Urothelium cell line (cell line): ENCODE measurements at places on chromosomes 7 and 10.

DNA sequence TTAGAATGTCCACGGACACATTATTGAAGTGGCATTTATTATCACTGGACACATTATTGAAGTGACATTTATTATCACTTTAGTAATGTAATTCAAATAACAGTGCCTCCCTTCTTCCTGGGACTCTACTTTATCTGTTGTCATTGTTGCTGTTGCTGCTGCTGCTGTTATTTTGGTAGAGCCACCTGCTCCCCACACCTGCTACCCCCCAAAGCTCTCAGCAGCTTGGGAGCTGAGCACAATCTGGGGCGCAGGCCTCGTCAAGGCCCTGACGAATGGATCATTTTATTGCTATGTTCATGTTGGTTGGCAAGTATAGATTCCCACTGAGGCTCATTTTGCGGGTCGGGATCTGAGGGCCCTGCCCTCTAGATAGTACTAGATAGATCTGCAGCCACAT is 24.8 kb downstream of the FIGNL1 start:
- DNase-seq = no peak

- no peak for DNase-seq
These were observed 92.2 kb downstream of the C10orf105 start for GRCh38 chr10:71627230-71627939.

GRCh38 chr10:68231106-68231816 is 652 bp downstream of the ATOH7 start:
- peak; percentile 99 for DNase-seq

DNA sequence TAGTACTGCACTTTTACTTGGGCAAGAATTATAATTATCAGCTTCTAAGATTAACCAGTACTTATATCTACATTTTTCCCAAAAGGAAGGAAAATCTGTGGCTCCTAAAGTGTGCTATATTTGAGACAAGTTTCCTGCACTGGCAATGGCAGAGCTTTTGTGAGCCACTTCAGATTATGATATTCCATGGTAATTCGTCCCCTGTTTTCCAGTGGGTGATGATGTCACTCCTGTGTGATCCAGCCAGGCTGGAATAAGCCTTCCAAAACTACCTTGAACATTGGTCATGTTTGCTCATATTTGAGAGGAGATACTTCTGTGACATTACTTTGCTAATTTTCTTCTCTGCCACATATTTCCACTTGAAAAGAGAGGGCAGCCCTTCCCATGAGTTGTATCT is 302.1 kb downstream of the MDFIC start:
- no peak for DNase-seq

DNA sequence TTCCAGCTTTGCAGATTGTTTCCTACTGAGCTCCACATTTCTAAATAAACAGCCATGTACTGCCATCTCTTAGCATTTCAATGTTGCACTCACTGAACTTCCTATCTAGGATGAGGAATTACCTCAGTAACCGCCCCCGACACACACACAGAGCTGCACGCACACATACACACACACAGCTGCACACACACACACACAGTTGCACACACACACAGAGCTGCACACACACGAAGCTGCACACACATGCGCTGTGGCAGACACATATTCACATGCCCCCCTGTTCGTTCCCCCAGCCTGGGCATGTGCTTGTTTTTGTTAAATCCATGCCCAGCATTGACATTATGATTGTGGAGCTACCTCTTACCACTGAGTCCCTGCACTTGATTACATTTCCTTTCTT is 39.6 kb upstream of the CNPY1 start:
- DNase-seq = no peak

GRCh38 chr10:75400771-75401568 is 594 bp downstream of the ZNF503 start:
- no peak for DNase-seq

- no peak for DNase-seq
These were observed 68.1 kb downstream of the PDGFA start for GRCh38 chr7:451255-452225.

DNA sequence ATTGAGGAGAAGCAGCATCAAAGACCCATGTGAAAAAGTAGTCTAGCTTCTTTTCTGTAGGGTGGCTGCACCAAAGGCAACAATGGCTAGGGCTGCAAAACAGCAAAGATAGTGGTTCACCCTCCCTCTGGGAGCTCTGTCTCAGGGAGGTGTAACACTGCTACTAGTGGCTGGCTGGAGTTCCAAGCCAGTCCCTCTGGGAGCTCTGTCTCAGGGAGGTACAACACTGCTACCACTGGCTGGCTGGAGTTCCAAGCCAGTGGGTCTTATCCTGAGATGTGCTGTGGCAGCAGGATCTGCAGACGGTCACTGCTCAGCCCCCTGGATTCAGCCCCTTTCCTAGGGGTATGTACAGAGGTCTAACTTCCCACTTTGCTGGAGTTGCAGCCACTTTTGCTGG is 37.9 kb upstream of the TMEM140 start:
- DNase-seq = no peak

GRCh38 chr7:88218836-88219605 is 817 bp downstream of the SRI start:
- DNase-seq = peak; percentile 80

- DNase-seq = no peak
These were observed 50.4 kb upstream of the ODAD2 start for GRCh38 chr10:28049286-28049685.

DNA sequence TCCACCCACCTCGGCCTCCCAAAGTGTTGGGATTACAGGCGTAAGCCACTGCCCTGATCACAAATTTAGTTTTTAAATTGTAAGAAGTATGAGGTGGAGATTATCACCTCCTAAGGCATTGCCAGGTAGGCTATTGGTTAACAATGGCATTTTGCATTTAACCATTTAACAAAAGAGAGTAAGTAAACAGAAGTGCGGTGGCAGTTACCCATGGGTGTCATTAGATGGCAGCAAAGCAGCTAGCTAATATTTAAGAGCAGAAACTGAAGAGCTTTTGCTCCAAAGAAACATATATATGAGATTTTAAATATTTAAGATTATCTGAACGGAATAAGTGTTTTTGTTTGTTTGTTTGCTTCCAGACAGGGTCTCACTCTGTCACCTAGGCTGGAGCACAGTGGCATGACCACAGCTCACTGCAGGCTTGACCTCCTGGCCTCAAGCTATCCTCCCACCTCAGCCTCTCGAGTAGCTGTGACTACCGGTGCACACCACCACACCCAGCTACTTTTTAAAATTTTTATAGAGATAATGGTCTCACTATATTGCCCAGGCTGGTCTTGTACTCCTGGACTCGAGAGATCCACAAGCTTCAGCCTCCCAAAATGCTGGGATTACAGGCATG is 325.5 kb upstream of the C7orf33 start:
- DNase-seq = peak; percentile 10

DNA sequence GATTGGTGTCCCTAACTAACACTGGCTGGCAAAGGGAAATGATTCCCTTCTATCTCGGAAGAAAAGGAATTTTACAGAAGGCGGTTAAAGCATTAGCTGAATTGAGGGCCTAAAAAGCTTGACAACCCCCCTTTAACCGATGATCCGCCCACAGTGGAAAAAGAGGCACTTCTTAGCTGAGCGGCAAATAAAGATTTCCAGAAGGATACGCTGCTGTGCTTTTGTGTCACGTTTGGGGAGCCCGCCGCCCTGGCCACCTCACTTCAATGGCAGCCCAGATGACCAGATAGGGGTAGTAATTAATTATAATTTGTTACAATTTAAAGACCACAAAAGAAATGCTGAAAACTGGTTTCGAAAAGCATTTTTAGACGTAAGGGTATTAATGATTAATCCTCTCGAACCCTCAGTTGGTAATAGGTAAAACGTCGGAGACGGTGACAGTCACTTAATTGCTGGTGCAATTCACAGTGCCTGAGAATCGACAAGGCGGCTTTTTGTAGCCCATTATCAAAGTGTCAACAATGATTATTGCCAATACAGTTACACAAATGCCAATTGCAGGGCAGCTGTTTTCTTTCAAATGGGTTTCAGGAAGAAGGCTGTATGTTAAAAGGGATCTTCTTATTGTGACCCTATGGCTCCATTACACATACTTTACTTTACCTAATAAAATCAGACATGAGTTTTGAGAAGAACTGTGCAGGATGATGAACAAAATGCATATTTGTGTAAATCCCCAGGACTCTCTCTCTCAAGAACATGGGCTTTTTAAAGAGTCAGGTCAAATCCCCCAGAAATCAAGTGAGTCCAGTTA is 154.1 kb downstream of the PIP4K2A start:
- DNase-seq = no peak

- DNase-seq = peak; percentile 91
These were observed 140.8 kb downstream of the ADAM12 start for GRCh38 chr10:126247446-126247975.

DNA sequence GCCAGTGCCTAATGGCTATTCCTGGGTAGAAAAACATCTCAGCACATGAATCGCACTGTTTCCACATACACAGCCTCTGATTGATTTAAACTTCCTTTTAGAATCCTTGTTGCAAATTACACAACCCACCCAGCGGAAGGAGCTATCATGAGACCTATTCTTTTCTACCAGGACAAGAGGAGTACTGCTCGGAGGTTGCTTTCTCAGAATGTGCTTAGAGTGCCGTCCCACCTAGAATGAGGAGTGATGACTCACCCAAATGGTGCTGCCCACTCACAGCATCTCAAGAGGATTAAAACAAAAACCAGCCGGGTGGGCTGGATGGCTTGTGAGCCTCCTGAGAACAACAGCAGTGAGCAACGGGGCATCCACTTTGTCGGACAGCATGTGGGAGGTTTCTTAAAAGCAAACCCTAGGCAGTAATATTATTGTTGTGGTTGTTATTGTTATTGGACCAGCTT is 128.9 kb downstream of the DGKI start:
- DNase-seq = peak; percentile 15

- no peak for DNase-seq
These were observed 192.7 kb upstream of the SVIL start for GRCh38 chr10:29827512-29827911.

GRCh38 chr7:117929237-117929636 is 56.0 kb upstream of the CTTNBP2 start:
- DNase-seq = no peak

DNA sequence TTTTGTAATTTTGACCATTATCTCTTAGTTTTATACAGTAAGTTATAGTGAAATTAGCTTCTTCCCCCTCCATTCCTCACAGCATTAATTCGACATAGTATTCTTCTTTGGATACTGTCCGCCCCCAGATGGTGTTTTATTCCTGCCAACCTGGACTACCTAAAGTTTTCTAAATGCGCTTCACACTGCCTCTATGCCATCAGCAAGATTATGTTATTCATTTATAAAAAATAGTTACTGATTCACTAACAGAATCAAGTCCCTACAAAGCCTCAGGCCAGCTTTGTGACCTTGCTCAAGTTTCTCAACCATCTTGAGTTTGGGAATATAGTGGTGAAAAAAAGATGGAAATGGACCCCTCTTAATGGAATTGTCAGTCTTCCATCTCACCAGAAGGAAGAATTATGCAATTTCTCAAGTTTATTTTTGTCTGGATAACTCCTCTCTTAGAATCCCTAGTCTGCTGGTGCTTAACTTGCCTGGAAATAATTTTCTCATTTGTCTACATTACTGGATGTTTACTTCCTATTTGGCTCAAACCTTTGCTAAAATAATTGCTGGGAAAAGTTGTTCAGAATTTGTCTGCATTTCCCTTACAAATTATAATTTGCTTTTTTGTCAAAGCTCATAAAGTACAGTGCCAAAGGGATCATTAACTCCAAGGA is 16.7 kb upstream of the FGL2 start:
- no peak for DNase-seq

- no peak for DNase-seq
These were observed 264.4 kb downstream of the SKAP2 start for GRCh38 chr7:26599982-26600381.

DNA sequence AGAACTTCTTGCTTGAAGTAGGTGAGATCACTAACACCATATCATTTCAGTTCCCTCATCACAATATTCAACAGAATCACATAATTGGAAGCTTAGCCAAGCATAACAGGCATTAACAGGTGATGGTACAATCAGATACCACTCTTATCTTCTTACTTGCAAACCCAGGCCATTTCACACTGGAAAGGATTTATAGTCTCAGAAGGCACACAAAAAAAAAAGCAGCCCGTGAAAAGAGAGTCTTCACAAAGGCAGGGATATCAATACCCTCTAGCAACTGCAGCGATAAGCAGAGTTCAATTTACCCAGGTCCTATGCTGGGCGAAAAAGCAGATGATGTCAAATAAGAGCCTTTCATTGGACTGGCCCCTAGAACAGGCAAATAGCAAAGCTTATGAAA is 1082.4 kb downstream of the XPNPEP1 start:
- no peak for DNase-seq

DNA sequence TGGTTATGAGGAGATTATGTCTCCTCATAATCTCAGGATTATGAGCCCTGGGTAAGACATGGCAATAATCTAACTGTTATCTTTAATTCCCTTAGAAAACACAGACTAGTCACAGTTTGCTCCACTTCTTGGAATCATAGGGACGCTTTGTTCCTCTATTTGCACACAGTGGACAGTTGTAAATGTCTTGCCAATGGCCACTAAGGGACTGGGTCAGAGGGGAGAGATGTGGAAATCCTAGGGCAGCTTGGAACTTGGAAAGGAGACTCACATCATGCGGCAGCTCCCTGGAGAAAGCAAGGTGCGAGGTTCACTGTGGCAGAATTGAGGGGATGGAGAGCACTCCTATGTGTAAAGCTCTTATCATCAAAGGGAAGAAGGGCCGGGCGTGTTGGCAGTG is 266.1 kb downstream of the PRPF18 start:
- DNase-seq = no peak

- no peak for DNase-seq
These were observed 665 bp downstream of the INSYN2A start for GRCh38 chr10:127195571-127196281.

DNA sequence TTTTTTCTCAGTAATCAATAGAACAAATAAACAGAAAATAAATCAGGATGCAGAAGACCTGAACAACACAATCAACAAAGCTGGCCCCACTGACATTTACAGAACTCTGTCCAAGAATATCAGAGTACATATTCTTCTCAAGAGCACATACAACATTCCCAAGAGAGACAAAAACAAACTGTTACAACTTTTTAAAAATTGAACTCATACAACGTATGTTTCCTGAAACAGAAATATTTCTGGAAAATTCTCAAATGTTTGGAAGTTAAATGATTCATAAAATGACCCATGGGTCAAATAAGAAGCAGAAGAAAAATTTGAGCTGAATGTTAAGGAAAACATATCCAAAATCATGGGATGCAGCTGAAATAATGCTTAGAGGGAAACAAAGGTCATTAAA is 93.9 kb upstream of the VIPR2 start:
- no peak for DNase-seq

DNA sequence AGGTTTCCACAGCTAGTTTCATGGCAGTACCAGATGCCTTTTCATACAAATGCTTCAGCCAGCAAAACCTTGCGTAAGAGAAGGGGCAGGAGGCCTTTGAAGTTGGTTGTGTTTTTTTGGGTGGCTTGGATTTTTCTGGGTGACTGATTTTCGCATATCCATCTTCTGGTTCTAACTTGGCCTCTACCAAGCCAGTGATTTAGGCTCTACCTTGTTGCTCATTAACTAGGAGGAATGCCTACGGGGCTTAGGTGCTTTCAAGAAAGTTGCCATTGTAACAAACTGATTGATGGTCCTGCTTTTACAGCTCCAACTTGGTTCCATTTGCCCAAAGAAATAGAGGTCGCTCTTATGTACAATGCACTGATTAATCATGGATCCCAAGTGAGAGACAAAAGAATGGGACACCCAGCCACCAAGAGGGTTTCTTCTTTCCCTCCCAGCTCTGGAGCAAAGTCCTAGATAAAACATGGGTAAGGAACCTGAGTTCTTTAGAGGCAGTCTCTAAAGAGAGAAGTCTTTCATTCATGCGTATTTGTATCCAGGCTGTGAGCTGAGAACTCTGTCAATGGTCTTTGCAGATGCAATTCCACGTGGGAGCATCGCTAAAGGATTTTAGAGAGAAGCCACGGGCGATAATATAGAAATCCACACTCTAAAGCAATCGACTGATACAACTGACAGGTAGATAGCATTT is 92.1 kb upstream of the FGFR2 start:
- DNase-seq = no peak
